Activated naive CD4-positive, alpha-beta T cell (primary cell): ENCODE measurements at places on chromosomes 3 and 15.

DNA sequence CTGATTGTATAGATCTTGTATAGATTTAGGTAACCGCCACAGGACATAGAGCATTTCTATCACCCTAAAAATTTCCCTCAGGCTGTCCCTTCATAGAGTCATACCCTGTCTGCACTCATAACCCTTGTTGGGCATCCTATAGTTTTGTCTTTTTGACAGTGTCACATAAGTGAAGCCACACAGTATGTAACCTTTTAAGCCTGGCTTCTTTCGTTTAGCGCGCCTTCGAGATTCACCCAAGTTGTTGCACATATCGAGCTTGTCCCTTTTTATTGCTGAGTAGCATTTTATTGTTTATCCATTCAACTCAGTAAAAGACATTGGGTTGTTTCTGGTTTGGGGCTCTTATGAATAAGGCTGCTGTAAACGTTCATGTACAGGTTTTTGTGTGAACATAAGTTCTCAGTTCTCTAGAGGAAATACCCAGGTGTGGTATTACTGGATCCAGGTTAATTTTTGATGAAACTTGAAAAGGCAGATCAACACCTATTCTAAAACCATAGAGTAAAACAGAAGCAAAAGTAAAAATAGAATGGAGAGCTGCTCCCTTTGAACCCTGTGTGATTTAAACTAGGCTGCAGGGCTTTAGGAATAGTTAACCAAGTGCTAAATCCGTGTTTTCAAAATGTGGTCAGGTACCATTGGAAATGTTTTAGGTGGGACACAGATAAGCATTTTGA is 49.5 kb downstream of the CD86 start:
- DNase-seq: no peak

DNA sequence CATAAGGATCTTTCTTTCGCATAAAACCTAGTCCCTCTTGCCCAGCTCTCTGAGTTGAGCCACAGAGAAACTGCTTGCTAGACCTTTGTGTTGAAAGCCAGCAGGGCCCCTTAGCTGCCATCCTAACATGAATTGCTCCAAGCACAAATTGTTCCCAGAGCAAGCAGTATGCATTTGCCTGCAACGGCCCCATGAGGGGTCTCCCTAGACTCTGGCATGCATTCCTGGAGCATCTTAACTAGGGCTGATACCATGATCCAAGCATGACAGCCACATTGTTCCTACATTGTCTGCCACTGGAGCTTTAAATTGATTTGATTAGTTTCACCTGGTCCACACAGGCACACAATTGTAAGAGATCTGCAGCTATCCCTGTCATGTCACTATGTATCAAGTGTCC is 428.1 kb downstream of the TAFA4 start:
- DNase-seq: no peak

DNA sequence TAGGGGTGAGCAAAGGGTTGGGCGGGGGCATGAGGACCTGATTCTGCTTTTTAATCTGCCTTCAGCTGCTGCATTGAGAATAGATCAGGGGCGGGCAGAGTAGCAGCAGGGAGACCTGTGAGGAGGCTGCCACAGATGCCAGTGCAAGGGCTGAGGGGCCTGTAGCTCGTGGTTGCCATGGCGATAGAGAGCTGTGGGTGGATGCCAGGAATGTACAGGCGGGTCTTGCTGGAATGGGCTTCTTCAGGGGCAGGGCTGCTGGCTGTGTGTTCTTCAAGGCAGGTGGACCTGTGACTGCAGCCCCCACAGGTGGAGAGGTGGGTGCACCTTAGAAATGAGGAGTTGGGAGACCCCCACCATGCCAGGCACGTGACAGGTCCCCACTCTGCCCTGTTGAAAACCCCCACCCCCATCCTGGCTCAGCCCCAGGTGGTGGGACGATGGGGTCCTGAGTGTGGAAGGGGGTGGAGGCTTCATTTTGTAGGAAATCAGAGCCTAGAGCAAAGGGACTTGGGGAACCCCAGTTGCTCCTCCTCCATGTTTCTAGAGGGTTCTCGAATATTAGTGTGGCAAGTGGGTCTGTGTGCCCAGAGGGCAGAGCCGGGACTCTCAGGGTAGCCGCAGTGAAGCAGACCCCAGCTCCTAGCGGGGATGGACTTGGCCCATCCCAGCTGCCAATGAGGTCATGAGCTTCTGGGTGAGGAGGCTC is 38.3 kb downstream of the SLC6A6 start:
- DNase-seq: no peak

GRCh38 chr3:183807881-183808280 is 17.5 kb downstream of the MAP6D1 start:
- no peak for DNase-seq

- DNase-seq: no peak
These were observed 241.9 kb downstream of the MEIS2 start for GRCh38 chr15:36858423-36858822.

DNA sequence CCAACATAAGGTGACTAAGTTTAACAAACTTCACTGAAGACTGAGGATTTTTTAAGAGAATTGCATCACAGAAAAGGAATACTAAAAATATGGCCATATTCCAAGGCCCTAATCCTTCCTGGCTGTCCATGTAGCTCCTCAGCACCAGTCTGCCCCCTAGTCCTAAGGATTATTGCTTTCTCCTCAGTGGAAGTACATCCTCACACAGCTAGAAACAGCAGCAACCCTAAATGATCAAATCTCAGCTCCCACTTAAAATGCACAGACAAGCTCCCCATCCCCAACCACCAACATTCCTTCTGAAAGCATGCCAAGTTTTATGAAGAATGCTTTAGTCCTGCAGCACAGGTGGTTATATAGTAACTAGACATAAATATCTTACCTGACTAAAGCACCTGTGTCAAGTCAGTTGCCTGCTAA is 14.7 kb downstream of the ST3GAL6 start:
- no peak for DNase-seq

- no peak for DNase-seq
These were observed 707.8 kb downstream of the TUSC7 start for GRCh38 chr3:117417411-117417810.

- DNase-seq: no peak
These were observed 837.8 kb downstream of the DIPK2A start for GRCh38 chr3:144809380-144809779.

- no peak for DNase-seq
These were observed 63.9 kb downstream of the RBM6 start for GRCh38 chr3:50003824-50004223.

DNA sequence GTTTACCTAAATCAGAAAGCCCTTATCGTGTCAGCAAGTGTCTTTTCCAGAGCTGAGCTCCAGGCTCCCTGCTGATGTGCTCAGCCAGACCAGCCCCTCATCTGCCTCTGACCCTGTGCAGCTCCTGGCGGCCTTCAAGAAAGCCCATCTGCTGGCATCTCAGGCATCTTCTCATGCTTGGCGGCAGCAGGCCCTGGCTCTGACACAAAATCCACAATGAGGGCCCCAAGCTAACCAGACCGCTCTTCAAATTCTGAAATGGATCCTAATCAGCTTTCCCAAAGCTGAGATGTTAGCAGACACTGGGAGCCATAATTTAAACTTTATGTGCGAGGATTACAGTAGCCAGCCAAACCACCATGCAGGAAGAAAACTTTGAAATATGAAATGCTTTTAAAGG is 50.8 kb upstream of the CTDSPL start:
- DNase-seq: no peak

GRCh38 chr3:129481766-129482332 is 41.8 kb downstream of the IFT122 start:
- DNase-seq: no peak

GRCh38 chr3:155309581-155309980 is 16.1 kb upstream of the STRIT1 start:
- no peak for DNase-seq

GRCh38 chr3:53069422-53070068 is 23.7 kb upstream of the SFMBT1 start:
- no peak for DNase-seq

GRCh38 chr3:165336786-165337185 is 140.6 kb upstream of the SLITRK3 start:
- DNase-seq: no peak

GRCh38 chr15:41331281-41331680 is 1.1 kb downstream of the OIP5 start:
- DNase-seq: no peak

GRCh38 chr15:41971089-41971894 is 1.1 kb downstream of the EHD4 start:
- peak; percentile 23 for DNase-seq

DNA sequence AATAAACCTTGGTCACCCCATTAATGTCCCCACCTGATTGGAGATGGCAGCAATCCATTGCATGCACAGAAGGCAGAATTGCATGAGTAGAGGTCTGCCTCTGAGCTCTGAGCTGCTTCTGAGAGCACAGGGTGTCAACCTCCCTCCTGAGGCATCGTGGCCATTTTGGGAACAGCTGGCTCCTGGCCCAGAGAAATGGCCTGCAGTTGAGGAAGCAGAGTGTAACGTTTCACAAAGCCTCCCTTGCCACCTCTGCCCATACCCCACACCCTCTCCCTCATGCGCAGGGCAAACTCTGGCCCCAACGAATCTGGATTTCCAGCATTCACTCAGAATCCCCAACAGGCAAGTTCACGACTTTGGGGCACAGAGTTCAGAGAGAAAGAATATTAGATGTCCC is 198.9 kb downstream of the ADAMTS9 start:
- DNase-seq: no peak

DNA sequence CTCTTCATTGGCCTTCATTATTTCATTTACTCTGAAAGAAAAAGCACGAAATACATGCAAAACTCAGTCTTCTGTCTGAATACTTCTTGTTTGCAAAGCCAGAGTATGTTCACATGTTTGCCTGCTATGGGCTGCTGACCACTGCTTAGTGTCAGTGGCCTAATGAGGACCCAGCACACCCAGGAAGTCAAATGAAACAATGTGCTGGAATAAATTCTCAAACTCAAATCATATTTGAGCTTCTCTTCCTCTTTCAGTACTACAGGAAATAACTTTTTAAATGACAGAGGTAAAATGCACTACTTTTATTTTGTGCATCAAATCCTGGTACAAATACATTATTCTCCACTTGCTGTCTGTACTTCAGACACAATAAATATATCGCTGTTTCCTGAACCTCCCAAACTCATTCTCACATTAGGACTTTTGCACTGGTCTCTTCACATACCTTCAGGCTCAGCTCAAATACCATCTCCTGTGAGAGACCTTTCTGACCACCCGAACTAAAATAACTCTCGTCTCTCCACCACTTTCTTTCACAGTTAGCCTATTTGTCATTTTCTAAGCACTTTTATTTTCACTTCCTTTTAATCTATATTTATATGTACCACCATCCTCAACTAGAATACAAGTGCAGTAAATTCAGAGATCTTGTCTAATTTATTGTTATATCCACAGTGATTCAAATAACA is 176.8 kb downstream of the TUSC7 start:
- no peak for DNase-seq

DNA sequence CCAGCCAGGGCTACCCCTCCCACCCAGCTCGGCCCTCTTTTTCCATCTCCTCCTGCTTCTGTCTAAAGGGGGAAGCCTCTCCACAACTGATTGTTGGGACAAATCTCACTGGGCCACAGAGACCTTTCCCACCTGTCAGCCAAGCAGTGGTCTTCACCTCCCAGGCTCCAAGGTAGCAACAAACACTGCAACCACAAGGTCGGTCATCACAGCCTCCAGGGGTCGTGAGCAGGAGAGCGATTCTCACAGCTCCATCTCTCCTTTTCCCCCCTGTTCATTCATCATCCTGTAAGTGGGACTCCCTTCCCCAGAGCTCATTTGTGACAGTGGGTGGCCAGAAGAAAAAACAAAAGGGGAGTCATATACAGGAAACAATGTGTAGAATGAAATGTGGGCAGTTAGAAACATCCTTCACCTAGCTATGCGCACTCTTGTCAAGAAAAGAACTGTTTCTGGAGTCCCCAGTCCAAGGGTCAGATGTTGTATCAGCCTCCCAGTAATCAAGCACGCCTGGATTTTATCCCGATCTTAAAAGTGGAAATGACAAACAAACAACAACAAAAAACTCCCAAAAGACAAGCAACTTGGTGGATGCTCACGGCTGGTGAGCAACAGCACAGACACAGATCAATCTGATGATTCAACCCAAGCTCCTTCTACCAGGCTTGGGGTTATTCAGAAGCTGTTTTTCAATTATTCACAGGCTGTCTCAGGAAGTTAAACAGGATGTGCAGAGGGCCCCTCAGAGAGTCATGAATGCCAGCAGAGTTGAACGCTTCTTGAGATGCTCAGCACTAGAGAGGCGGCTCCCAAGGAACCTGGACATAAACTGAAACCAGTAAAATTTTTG is 22.4 kb downstream of the LYZL4 start:
- DNase-seq: no peak

DNA sequence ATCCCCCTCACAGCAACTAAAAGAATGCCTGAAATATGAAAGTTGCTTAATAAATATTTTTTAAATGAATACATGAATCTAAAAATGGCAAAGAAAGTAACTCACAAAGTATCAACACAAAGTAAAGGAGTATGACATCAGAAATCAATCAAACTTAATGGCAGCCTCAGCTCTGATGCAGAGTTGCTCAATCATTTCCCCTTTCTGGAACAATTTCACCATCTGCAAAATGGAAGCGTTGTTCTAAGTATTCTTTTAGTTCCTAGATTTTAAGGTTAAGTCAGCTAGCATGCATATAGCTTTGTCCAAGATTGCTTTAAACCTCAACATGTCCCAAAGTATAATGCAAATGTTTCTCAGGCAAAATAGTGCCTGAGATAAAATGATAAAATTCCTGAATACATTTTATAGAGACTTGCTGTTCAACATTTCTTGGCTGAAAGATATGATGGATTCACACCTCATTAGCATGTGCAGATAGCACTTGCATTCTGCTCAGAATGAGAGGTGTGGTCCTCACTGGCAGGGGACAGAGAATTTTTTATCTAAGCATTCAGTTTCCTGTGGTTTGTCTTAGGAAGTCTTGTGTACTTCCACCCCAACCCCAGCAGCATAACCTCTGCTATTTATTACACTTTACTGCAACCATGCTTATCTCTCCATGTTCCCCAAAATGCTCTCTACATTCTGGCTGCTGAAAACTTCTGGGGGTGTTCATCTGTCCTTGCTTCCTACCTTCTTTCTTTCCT is 429.3 kb downstream of the GRM7 start:
- DNase-seq: no peak

- no peak for DNase-seq
These were observed 15.6 kb upstream of the FLNB start for GRCh38 chr3:57992452-57993213.

GRCh38 chr3:141812084-141812483 is 48.9 kb downstream of the GRK7 start:
- DNase-seq: no peak

DNA sequence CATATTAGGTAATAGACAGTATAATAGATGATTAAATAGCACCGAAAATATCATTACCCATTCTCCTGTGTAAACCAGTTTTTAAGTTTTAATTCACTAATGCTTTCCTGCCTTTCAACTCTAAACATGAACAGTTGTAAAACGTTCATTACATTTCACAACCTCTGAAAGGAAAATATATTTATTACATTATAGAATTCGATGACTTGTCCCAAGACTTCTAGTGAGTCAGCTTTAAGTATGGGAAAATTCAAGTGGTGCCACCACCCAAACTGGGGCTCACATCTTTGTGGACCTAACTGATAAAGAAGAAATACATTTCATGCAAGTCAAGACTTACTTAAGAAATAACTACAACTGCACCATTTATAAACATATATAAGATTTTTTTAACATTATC is 2.0 kb downstream of the TRIM59 start:
- DNase-seq: no peak

- no peak for DNase-seq
These were observed 82.9 kb downstream of the EOMES start for GRCh38 chr3:27639271-27639670.

GRCh38 chr3:196660381-196661166 is 21.1 kb downstream of the NRROS start:
- DNase-seq: no peak
